ENCODE measurements at places on chromosomes 5 and 9.
A peak's percentile ranks its signal among the peaks of the same experiment; 100 is the strongest.

- no peak for DNase-seq
Observed at GRCh38 chr5:140588311-140589070, 23.9 kb downstream of the SLC35A4 start.

DNA sequence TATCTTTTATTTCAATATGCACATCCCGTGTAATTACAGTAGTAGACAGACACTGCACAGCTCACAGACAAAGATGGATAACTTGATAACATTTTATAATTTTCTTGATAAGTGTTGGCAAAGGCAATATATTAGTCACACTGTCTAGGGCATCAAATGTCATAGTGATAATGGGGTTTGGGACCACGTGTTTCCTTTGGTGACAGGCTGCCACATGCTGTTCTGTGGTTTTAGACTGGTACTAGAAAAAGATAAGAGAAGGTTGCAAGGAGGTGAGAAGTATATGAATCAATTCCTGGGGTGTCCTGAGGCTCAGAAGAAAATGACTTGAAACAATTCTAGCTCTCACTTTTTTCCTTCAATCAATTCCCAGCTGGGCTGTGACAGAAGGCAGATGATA lies 258.8 kb upstream of the CHD1 start:
- no peak for DNase-seq

DNA sequence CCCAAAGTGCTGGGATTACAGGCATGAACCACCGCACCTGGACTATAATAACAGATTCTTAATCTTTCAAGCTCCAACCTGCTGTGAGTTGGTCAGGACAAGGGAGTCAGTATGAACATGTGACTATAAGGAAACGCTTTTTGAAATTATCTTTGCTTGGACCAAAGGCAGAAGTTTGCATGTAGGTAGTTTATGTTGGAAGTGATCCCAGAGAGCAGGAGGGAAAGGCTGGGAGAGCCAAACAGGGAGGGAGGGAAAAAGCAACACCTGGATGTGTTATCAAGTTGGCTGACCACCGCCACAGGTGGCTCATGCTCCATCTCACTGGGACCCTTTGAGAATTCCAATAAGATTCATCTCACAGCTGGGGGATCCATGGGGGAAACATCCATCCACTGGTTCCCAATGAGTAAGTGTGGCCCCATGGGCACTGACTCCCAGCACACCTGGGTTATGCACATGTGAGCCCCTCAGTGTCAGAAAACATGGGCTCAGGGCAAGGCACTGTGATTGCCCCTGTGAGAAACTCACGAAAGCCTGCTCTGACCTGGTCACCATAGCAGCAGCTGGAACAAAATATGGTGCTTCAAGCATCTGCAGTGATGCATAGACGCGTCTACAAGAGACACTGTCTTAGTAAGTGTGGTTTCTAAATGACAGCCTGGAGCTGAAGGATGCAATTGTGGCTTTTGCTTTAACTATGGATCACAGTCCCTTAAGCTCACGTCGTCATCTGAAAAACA lies 62.1 kb downstream of the ARSB start:
- DNase-seq: no peak

- DNase-seq: no peak
Observed at GRCh38 chr9:109880276-109881169, 100.5 kb downstream of the PALM2AKAP2 start.

- no peak for DNase-seq
Observed at GRCh38 chr9:114806526-114806900, 674 bp upstream of the TNFSF15 start.

DNA sequence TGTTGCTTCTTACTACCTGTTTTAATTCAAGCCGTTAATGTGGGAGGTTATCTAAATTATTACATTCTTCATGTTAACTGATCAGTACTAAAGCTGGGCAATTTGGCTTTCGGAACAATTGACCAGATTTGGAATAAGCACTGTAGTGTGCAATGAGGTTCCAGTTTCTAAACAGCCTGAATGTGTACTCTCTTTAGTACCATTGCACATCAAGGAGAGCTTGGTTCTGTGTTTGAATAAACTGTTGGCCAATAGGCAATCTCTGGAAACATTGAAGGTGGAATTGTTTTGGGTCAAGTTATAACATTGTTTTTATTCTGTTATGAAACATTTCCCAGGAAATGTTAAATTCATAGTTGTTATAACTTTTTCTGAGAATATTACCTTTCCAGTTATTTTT lies 105.2 kb downstream of the PBX3 start:
- no peak for DNase-seq

- no peak for DNase-seq
Observed at GRCh38 chr5:143772621-143773020, 39.3 kb upstream of the HMHB1 start.

GRCh38 chr9:4177970-4178758 lies 121.7 kb downstream of the GLIS3 start:
- DNase-seq: no peak

- DNase-seq: no peak
Observed at GRCh38 chr9:1048231-1048619, 1.9 kb upstream of the DMRT2 start.

GRCh38 chr9:83396342-83396741 lies 141.9 kb downstream of the FRMD3 start:
- no peak for DNase-seq

- DNase-seq: no peak
Observed at GRCh38 chr5:128757196-128757959, 207.9 kb upstream of the SLC27A6 start.

DNA sequence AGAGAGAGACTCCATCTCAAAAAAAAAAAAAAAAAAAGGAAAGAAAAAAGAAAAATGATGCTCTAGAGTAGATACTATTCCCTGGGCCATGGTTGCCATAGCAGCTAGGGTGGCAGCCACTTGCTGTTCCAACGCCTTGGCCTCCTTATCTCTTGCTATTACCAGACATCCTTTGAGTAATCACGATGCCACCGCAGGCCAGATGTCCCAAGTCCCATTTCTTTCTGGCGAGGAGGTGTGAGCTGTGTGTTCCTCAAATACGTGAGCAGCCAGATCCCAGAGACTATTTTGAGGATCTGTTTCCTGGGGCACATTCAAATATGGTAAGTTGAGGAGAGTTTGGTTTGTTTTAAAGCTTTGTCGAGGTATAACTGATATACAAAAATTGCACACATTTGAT lies 23.4 kb upstream of the GFPT2 start:
- DNase-seq: no peak

- no peak for DNase-seq
Observed at GRCh38 chr9:99226054-99226453, 4.0 kb downstream of the SEC61B start.

DNA sequence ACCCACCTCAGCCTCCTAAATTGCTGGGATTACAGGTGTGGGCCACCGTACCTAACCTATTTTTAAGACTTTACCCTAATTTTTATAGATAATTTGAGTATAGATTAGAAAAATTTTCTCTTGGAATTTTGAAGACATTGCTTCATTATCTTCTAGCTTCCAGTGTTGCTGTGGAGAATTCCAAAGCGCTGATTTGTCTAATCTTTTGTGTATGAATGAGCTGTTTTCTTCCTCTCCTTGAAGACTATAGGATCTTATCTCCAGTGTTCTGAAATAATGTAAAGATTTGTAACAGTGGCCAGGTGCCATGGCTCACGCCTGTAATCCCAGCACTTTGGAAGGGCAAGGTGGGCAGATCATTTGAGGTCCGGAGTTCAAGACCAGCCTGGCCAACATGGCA lies 5.7 kb upstream of the SNX24 start:
- DNase-seq: no peak

DNA sequence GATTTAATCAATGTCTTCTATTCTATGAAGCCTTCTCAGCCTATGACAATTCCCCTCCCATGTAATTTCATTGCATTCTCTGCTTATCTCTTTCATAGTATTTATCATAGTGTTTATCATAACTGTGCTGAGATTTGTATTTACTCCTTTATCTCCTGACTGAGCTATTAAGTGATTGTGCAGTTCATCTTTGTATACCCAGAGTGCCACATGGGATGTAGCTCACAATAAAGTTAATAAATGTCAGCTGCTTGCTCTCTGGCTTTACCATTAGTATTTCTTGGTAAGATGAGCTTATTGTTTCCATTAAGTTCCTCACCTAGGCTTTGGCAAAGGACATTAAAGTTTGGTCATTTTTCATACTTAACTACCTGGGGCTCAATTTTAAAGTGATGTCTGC lies 275.1 kb upstream of the MPDZ start:
- DNase-seq: no peak

GRCh38 chr5:82491397-82491796 lies 213.2 kb upstream of the RPS23 start:
- no peak for DNase-seq

DNA sequence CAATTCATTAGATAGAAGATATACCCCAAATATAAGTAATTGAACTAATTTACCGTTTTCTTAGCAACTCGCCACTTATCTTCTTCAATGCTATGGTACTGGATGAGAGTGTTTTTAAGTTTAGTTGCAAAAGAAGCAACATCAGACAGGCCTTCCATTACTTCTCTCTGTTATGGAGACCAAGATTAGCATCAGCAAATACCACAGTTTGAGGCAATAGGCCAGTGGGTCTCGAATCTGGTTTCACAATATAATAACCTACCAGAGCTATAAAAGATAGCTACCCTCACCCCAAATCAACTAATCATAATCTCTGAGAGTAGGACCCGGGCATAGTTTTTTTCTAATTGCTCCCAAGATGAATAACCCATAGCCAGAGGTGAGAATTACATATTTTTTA lies 5.1 kb downstream of the STARD4 start:
- no peak for DNase-seq

- no peak for DNase-seq
Observed at GRCh38 chr9:134146774-134147493, 11.1 kb downstream of the WDR5 start.

DNA sequence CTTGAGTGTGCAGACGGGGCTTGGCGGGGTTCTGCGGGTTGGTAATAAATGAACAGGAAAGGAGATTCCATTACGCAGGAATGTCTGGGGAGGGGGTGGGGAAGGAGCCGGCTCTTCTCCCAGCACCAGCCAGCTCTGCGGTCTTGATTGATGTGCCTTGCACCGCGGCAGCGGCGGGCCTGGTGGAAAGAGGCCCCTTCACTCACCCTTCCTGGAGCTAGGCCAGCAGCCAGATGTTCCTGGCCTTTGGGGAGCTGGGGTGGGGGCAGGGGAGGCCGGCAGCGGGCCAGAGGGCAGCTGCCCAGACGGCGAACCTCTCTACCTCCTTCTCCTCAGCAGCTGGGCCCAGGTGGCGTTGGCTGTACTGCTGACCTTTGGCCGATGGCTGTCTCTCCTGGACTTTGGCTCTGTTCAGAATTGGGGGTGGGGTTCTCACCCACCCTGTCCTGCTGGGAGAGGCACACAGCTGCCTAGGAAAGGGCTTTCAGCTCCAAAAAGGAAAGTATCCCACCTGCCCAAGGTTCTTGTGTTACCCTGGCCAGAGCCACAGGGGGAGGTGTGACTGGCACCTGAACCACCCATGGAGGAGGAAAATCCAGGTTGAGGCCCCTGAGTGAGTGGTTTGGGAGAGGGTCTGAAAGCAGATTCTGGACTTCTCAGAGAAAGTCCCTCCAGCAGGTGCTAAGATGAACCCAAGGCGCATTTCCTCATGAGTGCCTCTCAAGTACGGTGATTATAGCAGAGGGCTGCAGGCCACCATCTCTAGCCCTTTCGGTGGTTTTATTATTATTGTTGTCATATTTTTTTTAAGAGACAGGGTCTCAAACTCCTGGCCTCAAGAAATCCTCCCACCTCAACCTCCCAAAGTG lies 58.0 kb upstream of the SYNPO start:
- peak; percentile 76 for DNase-seq

GRCh38 chr9:19136129-19136528 lies 8.8 kb upstream of the PLIN2 start:
- no peak for DNase-seq

GRCh38 chr9:111158363-111158762 lies 120.1 kb upstream of the LPAR1 start:
- DNase-seq: no peak

DNA sequence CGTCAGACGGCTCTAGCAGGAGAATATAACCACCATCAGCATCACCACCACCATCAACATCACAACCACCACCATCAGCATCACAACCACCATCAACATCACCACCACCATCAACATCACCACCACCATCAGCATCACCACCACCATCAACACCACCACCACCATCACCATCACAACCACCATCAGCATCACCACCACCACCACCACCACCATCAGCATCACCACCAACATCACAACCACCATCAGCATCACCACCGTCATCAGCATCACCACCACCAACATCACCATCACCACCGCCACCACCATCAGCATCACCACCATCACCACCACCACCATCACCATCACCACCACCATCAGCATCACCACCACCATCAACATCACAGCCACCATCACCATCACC lies 210.7 kb downstream of the C9orf50 start:
- peak; percentile 5 for DNase-seq

GRCh38 chr5:115179394-115180164 lies 9.9 kb upstream of the TRIM36 start:
- DNase-seq: no peak

DNA sequence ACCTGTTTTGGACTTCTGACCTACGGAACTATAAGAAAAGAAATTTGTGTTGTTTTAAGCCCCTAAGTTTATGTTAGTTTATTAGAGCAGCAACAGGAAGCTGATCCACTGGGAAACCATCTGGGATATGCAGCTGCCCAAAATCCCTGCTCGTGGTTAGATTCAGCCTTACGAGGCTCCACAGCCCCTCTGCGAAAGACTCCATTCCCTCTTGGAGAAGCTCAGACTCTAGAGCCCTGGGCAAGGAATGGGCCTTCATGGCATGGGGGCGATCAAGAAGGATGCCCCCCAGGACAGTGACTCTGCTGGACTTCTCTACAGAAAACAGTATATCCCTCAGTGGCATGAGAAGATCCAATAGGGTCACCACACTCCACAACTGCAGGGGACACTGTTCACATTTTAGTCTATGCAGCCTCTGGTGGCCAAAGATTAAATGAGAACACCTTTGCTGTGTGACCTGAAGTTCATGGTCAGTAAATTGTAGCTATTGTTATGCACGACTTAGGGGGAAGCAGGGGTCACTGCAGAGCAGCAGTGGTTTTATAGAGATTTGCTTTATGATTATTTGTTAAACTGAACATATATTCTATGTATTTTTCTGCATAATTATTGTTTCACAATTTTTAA lies 21.1 kb downstream of the IRF1 start:
- DNase-seq: no peak

- no peak for DNase-seq
Observed at GRCh38 chr9:36164989-36165388, 4.2 kb upstream of the CCIN start.

DNA sequence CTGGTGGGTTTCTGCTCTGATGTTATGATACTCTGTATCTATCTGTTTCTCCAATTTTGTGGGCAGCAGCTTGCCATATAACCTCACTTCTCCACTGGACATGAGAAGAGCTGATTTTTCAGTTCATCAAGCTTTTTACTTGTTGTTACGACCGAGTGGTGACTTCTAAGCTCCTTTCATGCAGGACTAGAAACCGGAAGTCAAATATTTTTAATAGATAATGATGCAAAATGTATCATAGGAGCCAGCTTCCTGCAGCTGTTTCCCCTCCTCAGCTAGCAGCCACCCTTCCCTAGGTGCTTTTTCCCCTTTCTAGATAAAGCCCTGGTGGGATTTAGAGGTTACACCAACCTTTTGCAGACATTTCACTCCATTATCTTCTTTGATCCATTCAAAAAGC lies 17.0 kb upstream of the ADAM19 start:
- DNase-seq: no peak

All from left ventricle myocardium inferior (tissue), 1 donor.